Activated B cell treated with CpG ODN at 0.5 μM for 24 hours (primary cell): ENCODE measurements at places on chromosomes 2 and 18. TPM values are rescaled to one million over a fixed set of nuclear protein-coding genes. Genes with fewer than 3 reads are reported as not detected.

Gene SRD5A2
- total RNA-seq: not detected in 2 replicates

Gene DSG1
- total RNA-seq: not detected in 2 replicates

Gene OSBPL6
- 0.10 TPM in 1 of 2 replicates, not detected in the other for total RNA-seq

Gene AOX1
- total RNA-seq: 0.24 TPM in 1 of 2 replicates, not detected in the other

Gene CD28
- 0.44 TPM in 1 of 2 replicates, not detected in the other for total RNA-seq

- no peak overlapping the region for H3K4me3 ChIP-seq
- H3K36me3 ChIP-seq: no peaks in the 10 kb centered on the region
- no peaks in the 10 kb centered on the region for H3K27me3 ChIP-seq
- no peak overlapping the region for H3K27ac ChIP-seq
- no peaks in the 10 kb centered on the region for H3K4me1 ChIP-seq
Observed at GRCh38 chr2:2191110-2191707, 139.9 kb downstream of the MYT1L start.

DNA sequence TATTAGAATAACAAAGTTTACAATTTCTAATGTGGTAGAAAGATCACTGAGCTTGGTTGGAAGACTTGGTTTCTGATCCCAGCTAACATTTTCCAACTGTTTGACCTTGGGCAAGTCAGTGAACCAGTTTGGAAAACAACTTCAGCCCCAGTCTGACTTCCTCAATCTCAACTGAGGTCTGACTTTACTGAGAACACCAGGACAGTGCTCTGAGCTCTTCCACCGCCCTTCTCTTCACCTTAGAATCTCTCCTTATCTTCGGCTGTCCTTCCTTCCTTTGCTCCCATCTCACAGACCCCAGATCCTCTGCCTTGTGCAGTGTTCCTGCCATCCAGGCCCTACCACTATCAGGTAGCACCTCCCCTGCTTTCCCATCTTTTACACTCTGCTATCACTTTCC, 193.8 kb upstream of the SP5 start:
- H3K27ac ChIP-seq: no peak overlapping the region
- peaks cover 2% of the 10 kb centered on the region for H3K27me3 ChIP-seq
- H3K4me3 ChIP-seq: no peak overlapping the region
- DNase-seq: no peak
- no peaks in the 10 kb centered on the region for H3K36me3 ChIP-seq

DNA sequence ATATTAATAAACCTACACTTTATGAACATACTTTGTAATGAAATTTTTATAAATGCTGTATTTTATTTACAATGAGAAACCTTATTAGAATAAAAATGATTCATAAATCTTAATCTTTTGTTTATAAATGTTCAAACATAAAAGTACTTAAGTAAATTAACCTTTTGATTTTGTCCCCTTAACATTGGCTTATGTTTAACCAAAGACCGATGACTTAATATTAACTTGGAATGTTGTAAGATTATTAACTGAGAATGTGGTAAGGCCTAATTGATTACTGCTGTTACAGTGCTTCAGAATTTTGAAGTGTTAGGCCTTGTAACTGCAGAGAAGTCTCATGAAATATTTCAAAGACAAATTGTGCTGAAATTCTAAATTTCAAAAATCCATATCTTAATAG, 5.7 kb downstream of the CPS1 start:
- peaks cover 2% of the 10 kb centered on the region for H3K27me3 ChIP-seq
- no peak for DNase-seq
- H3K4me3 ChIP-seq: no peak overlapping the region
- H3K4me1 ChIP-seq: no peaks in the 10 kb centered on the region
- no peaks in the 10 kb centered on the region for H3K36me3 ChIP-seq

GRCh38 chr2:186881660-186882059, 32.7 kb upstream of the ZSWIM2 start:
- no peak for DNase-seq
- no peak overlapping the region for H3K4me3 ChIP-seq
- no peaks in the 10 kb centered on the region for H3K36me3 ChIP-seq
- H3K27me3 ChIP-seq: no peaks in the 10 kb centered on the region
- no peak overlapping the region for H3K27ac ChIP-seq
- no peaks in the 10 kb centered on the region for H3K4me1 ChIP-seq

DNA sequence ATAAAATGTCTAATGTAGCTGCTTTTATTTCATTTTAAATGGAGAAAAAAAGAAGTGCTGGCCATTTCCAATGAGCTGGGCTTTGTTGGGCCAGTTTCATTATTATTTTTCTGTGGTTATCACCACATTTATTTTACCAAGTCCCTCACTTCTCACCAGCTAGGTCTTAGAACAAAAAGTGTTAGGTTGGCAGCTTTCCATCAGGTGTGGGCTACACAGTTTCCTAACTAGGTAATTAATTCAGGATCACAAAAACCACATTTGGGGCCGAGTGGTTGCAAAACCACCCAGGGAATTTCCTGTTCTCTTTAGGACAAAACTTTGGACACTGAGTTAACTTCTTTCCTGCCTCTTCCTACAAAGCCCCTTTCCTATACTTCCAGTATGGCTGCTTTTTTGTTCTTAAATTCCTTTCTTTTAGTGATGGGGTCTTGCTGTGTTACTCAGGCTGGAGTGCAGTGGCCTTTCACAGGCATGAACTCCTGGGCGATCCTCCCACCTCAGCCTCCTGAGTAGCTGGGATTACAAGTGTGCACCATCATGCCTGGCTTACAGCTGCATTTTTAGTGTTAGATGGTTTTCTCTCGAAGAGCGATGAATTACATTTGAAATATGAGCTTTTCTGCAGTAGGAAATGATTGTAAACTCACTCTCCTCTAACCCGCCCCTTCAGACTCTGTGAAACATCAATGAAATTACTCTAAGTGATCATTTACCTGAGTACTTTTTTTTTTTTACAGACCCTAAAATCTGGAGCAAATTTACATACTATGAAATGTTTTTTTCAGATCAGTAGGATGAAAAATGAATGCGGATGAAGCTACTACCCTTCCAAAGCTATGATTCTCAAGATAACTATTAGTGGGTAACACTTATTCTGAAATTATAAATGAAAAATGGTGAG, 2.6 kb upstream of the ZFP36L2 start:
- peak overlapping the region; percentile 88 for H3K27ac ChIP-seq
- H3K4me1 ChIP-seq: peaks cover 50% of the 10 kb centered on the region
- DNase-seq: no peak
- H3K36me3 ChIP-seq: peaks cover 40% of the 10 kb centered on the region

- H3K4me1 ChIP-seq: peaks cover 24% of the 10 kb centered on the region
- H3K27ac ChIP-seq: no peak overlapping the region
- H3K27me3 ChIP-seq: no peaks in the 10 kb centered on the region
- H3K36me3 ChIP-seq: peaks cover 26% of the 10 kb centered on the region
- H3K4me3 ChIP-seq: no peak overlapping the region
Observed at GRCh38 chr2:135257383-135258090, 205.4 kb downstream of the RAB3GAP1 start.

DNA sequence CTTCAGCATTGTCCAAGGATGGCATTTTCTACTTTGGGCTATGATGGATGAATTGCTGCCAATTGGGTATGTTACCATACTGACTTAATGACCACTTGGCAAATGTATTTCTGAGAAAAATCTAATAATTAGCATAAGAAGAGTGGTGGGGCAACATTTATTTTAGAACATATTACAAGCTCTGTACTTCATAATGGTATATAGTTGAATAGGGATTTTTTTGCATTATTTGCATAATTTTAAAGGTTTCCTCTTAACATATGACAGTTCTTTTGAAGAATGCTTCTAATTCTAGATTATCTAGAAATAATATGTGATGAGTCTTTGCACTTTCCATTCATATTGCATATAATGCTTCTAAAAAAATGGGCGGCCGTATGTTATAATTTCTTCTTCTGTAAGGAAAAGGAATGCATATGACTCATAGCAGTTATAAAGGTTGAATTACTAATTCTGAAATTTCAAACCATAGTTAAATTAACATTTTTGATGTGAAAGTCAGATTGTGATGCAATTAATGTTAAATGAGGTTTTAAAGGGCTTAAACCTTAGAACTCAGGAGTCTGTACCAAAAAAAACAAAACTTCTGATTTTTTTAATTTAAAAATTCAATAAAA, 1652.3 kb upstream of the SLC39A10 start:
- no peak for DNase-seq
- H3K36me3 ChIP-seq: no peaks in the 10 kb centered on the region
- H3K27me3 ChIP-seq: no peaks in the 10 kb centered on the region
- no peak overlapping the region for H3K4me3 ChIP-seq
- no peak overlapping the region for H3K27ac ChIP-seq

- peaks cover 25% of the 10 kb centered on the region for H3K27me3 ChIP-seq
- no peaks in the 10 kb centered on the region for H3K4me1 ChIP-seq
- no peaks in the 10 kb centered on the region for H3K36me3 ChIP-seq
- no peak for DNase-seq
Observed at GRCh38 chr18:48455555-48456478, 46.6 kb upstream of the ZBTB7C start.

DNA sequence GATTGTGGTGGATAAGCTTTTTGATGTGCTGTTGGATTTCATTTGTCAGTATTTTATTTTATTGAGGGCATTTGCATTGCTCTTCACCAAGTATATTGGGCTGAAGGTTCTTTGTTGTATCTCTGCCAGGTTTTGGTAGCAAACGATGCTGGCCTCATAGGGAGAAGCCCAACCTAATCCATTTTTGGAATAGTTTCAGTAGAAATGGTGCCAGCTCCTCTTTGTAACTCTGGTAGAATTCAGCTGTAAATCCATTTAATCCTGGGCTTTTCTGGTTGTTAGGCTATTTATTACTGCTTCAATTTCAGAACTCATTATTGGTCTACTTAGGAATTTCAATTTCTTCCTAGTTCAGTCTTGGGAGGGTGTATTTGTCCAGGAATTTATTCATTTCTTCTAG, 309.8 kb upstream of the SETBP1 start:
- DNase-seq: no peak
- no peak overlapping the region for H3K4me3 ChIP-seq
- no peaks in the 10 kb centered on the region for H3K4me1 ChIP-seq
- peaks cover 4% of the 10 kb centered on the region for H3K36me3 ChIP-seq

DNA sequence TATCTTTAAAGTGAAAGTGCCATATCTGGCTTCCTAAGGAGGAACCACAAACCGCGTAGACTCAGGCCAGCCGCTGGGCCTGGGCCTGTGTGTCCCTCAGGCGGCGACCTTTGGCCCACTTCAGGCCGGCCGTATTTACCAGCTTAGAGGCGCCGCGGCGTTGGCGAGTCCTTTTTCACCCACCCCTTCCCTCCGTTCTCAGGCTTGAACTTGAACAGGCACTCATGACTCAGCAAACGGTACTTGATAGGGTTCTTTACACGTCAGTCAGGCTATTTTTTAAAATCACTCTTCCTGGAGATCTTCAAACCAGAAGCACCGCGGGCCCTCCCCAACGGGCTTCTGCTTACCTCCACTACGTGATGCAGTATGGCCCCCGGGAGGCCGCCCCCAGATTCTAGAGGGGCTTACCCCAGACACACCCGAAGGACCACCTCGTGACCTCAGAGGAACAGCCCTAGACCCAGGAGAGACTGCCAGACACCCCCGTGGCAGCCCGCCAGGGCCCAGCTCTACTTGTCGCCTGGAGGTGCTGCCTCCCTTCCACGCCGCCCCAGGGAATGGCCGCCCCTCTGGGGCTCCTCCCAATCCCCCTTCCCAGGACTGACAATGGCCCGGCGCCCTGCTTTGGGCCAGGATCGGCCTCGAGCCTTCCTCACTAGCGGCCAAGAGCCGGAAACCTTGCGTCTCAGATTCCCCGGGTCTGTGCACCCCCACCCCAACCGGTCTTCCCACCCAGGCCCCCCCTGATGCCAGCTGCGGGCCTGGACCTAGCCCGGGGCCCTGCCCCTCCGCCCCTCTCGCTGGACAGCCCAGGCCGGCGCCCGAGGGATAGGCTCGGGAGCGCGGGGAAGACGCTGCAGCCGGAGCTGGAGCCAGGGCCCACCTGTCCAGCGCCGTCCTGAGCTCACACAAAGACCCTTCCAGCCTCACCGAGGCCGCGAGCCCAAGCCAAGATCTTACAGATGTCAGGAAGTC, 33.8 kb upstream of the IMPA2 start:
- DNase-seq: peak; percentile 49
- no peaks in the 10 kb centered on the region for H3K27me3 ChIP-seq

GRCh38 chr2:178306352-178307073, 112.2 kb downstream of the OSBPL6 start:
- DNase-seq: no peak
- no peaks in the 10 kb centered on the region for H3K4me1 ChIP-seq
- no peak overlapping the region for H3K27ac ChIP-seq
- no peaks in the 10 kb centered on the region for H3K36me3 ChIP-seq

- no peak for DNase-seq
- no peaks in the 10 kb centered on the region for H3K36me3 ChIP-seq
- H3K4me3 ChIP-seq: no peak overlapping the region
- H3K27me3 ChIP-seq: peaks cover 37% of the 10 kb centered on the region
- H3K27ac ChIP-seq: no peak overlapping the region
Observed at GRCh38 chr2:120348737-120349439, 3.0 kb downstream of the INHBB start.

DNA sequence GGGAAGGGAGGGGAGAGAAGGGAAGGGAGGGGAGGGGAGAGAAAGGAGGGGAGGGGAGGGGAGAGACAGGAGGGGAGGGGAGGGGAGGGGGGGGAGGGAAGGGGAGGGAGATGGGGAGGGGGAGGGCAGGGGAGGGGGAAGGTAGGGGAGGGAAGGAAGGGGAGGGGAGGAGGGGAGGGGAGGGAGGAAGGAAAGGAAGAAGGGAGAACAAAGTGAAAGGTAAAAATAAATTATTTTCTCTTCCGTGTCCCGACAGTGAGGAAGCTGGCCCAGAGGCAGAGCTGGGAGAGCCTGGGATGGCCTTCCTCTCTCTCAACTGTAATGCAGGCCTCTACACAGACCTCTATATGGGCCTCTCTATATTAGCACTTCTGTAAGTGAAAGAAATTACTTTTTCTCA, 53.2 kb downstream of the CD226 start:
- H3K27ac ChIP-seq: no peak overlapping the region
- no peak overlapping the region for H3K4me3 ChIP-seq
- H3K4me1 ChIP-seq: peaks cover 6% of the 10 kb centered on the region

DNA sequence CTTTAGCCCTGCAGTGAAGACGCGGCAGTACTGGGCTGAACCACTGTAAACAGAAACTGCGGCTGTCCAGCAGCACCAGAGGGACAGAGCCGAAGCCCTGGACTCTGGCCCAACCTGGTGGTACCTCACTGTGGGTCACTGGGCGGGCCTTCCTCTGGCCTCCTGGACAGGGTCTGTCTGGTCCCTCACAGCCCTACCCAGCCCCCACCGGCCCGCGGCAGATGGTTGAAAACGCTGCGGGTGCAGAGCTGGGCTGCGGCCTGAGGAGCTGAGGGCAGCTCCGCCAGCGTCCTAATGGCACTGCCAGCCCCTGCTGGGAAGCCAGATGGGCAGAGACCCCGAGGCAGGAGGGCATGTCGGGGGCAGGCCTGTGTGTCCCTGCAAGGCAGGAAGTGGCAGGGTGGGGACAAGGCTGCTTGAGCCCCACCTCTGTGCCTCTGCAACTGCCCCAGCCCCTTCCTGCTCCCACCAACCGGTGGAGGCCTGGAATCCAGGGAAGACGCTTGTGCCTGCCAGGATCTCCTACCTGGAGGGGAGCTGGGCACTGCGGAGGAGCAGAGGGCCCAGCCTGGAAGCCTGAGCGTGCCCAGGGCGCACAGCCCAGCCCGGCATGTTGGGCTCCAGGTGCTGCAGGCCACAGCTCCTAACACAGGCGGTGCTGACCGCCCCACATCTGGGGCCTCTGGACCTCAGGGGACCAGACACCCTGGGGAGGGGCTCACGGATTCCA, 36.3 kb downstream of the HS6ST1 start:
- peaks cover 7% of the 10 kb centered on the region for H3K36me3 ChIP-seq
- H3K27me3 ChIP-seq: no peaks in the 10 kb centered on the region
- no peak for DNase-seq

GRCh38 chr2:112783187-112783714, 1.0 kb downstream of the IL1A start:
- H3K27ac ChIP-seq: peak overlapping the region; percentile 88
- H3K4me1 ChIP-seq: peaks cover 39% of the 10 kb centered on the region
- H3K36me3 ChIP-seq: peaks cover 2% of the 10 kb centered on the region
- no peaks in the 10 kb centered on the region for H3K27me3 ChIP-seq
- no peak for DNase-seq
- H3K4me3 ChIP-seq: peak overlapping the region; percentile 73
